NCI-H1092 (cell line): ENCODE measurements at places on chromosomes 4 and X.

GRCh38 chrX:50638123-50638522 is 167.5 kb upstream of the DGKK start:
- DNase-seq: no peak

DNA sequence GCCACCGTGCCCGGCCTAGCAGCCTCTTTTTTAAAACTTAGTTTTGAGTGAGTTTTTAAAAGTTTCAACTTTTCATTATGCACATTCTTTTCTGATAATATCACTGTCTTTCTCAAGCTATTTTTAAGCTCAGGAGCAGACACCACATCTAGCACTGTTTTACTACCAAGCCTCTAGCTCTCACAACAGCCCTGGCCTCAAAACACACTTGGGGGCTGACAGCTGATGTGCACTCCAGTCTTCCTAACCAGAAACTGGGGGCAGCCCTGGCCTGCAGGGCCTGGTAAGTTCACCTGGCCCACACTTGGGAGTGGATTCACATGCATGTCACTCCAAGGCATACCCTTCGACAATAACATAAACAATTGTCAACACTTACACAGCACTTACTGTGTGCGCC is 34.0 kb downstream of the CENPU start:
- DNase-seq: no peak

DNA sequence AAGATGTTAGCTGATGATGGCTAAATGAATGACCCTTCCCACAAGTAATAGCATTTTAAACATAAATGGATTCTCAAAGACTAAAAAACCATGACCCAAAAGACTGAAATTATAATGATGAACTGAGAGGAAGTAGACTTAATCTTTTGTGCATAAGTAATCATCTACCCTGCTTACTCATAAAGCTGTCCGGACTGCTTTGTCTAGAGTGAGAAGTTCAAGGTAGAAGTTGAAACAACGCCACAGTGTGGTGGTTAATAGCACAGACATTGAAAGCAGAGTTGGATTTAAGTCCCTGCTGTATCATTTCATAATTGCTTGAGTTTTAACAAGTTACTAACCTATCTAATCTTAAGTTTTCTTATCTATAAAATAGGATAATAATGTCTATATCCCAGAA is 346.6 kb downstream of the CENPC start:
- DNase-seq: peak; percentile 27

DNA sequence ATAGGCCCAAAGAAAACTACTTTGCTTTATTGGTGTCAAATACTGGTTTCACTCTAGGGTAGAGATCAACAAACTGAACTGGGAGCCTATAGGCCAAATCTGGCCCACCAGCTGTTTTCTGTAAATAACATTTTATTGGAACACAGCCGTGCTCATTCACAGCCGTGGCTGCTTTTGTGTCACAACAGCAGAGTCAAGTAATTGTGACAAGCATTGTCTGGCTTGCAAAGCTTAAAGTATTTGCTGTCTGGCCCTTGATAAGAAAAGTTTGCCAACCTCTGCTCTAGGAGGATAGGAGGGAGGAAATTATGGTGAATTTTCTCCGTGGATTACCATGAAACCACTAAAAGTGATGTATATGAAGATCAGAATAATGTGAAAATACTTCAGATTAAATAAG is 53.4 kb downstream of the GPAT3 start:
- DNase-seq: peak; percentile 1

- no peak for DNase-seq
These were observed 192.2 kb downstream of the CPEB2 start for GRCh38 chr4:15194520-15194919.

DNA sequence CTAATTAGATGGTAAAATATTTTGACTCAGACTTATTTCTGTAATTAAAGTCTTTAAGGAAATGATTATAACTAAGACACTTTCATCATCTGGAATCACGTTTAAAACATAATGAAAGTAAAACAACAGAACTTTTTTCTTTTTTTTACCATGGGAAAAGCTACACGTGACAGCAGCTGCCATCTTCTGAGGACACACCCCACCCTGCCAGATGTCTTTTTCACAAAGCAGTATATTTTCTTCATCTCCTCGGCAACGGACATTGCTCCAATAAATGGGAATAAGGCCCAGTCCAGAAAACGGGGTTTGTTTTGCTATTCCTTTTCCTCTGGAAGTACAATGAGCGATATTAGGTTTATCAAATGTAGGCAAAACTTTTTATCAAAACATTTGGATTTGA is 17.5 kb downstream of the PRSS12 start:
- no peak for DNase-seq

- DNase-seq: no peak
These were observed 10.7 kb downstream of the SGMS2 start for GRCh38 chr4:107835406-107835805.

DNA sequence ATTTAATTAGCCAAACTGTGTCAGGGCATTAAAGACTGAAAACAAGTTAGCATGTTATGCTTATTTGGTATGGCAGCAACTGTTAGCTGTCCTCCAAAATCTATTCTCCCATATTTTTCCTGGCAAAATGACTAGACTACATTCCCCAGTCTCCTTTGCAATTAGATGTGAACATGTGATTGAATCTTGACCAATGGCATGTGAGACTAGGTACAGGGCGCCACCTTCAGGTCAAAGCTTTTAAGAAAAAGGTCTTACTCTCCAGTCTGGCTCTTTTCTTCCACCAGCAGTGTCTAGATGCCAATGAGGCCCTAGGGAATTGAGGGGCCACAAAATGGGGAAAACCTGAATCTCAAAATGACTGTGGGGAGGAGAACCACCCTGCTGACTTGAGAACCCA is 408.2 kb downstream of the SMARCA1 start:
- peak; percentile 23 for DNase-seq

- no peak for DNase-seq
These were observed 1140.6 kb downstream of the SH3BGRL start for GRCh38 chrX:82342531-82342930.

DNA sequence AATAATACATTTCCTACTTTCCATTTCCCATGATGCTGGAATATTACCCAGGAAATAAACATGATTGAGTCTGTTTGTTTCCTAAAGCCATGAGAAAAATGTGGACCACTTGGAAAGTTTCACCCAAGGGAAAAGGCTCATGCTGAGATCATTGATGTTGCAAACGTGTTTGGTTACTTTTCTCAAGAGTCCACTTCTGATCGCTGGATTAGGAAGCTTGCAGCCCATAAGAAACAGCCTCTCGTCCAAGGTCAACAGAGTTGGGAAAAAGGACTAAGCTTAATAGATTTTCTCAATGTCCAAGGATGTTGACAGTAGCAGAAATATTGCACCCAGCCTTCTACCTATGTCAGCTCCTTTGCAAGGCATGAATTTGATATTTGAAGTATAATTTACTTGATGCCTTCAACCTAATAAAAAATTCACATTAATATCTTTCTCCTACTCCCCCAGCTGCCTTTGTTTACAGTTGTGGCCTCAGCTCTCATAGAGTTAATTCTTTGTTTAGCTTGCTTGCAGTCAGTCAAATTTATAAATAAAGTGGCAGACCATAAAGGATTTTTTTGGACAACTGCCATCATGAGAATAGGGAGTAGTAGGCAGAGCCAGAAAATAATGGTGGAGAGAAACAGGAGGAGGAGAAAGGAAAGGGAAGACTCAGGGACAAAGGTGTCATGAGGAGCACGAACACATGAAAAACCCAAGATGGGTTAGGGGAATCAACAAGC is 65.6 kb upstream of the BLTP1 start:
- peak; percentile 56 for DNase-seq

GRCh38 chrX:133918361-133918771 is 67.0 kb downstream of the GPC3 start:
- DNase-seq: no peak

GRCh38 chr4:159017323-159018026 is 85.4 kb upstream of the RAPGEF2 start:
- DNase-seq: no peak

DNA sequence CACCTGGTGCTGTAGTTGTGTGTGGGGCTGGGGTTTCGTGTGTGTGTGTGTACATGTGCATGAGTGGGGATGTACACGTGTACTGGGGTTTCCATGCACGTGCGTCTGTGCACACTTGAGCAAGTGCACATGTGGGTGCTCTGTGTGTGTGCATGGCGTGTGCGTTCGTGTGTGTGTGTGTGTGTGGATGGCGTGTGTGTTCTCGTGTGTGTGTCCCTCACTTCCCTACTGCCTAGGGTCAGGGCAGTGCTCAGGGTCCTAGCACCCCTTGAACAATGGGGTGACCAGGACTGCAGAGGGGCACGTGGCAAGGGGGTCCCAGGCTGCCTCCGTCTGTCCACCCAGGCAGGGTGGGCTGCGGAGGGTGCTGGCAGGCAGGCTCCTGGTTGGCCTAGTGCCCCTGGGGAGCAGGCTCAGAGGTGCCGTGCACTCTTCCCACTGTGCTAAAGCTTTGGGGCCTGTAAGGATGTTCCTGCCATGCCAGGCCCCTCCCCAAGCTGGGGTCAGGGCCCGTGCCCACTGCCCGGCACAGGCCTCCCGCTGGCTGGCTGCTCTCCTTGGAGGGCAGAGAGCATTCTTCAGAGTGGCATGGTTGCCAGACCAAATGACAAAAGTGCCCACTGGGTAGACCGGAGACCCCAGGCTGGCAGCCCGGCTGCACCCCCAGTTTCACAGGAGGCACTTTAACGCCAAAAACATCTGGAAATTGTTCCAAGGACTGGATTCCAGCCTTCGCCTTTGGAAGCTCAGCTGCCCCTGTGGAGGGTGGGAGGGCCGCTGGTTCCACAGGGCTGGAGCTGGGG is 29.1 kb downstream of the FGFRL1 start:
- DNase-seq: no peak

DNA sequence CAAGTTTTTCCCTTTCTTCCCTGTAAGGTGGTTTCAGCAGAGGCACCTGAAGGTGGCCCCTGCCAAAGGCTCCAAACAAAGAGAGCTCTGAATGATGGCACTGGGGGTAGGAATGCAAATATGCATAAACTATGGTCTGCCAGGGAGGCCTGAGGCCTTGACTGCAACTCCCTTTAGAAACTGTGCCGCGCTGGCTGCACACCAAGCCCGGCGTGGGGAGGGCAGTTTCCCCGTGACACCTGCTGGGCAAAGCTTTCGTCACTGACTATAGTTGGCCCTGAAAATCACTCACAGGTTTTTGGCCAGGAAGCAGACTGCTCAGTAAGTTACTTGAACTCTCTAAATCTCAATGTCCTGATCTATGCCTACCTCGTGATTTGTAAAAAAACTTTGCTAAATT is 97.8 kb upstream of the ATOH1 start:
- DNase-seq: no peak

- DNase-seq: peak; percentile 57
These were observed 8.3 kb upstream of the DAPP1 start for GRCh38 chr4:99808260-99808857.

DNA sequence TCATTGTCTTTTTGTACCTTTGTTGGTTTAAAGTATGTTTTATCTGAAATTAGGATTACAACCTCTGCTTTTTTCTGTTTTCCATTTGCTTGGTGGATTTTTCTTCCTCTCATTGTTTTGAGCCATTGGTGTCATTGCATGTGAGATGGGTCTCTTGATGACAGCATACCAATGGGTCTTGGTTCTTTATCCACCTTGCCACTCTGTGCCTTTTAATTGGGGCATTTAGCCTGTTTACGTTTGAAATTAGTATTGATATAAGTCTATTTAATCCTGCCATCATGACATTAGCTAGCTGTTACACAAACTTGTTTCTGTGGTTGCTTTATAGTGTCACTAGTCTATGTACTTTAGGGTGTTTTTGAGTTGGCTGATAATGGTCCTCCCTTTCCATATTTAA is 145.7 kb downstream of the GUCY2F start:
- no peak for DNase-seq

DNA sequence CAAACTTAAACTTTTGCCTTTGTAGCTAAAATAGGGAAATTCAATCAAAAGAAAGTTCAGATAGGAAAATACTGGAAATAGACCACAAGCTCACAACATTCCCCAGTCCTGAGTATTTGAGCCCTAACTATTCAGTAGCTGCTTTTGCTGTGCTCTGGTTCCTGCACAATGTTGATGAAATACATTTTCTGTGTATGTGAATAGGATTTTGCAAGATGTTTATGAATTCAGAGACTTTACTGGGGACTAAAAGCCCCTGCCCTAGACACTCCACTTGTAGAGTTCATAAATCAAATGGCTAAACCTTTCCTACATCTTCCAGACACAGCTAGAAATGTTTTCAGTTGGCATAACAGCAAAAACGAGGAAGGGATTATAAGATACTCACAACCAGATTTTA is 105.9 kb downstream of the FBXO8 start:
- DNase-seq: no peak

DNA sequence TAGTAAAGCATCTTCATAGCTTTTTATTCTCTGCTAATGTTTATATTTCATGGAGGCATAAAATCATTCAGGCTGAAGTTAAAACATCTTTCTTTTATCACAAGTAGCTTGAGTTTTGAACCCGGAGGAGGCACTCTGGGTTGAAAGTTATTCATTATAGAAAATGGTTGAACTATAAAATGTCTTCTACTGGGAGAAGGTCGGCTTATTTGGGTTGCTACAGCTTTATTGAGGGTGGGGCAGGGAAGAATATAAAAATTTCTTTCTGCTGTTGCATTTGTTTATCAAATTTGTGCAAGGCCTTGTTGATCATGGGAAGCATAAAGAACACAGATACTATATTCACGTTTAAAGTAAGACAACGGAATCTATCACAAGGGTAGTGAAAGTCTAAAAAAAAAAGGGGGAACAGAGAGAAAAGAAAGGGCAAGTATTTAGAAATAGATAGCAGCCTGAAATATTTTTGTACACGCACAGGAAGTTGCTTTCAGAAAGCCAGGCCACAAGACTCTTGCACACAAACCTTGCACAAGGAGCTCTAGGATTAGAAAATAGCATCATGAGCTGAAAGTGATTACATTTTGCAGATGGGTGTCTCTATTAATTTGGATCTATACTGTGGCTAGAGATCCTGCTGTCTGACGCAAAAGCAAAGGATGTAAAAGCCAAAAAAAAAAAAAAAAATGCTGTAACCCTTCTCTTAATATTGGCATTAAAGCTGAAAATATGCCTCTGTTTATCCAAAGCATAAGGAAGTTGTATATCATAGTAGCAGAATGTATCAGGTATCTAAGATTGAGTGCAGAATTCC is 37.2 kb upstream of the FAM9C start:
- DNase-seq: no peak

- peak; percentile 0 for DNase-seq
These were observed 6.4 kb upstream of the FGG start for GRCh38 chr4:154618708-154619315.

- DNase-seq: no peak
These were observed 43.2 kb downstream of the BCLAF3 start for GRCh38 chrX:19947612-19948011.

- no peak for DNase-seq
These were observed 52.2 kb downstream of the SULT1B1 start for GRCh38 chr4:69708211-69708610.

- no peak for DNase-seq
These were observed 2.6 kb downstream of the PGK1 start for GRCh38 chrX:78106651-78106986.

- DNase-seq: no peak
These were observed 53.5 kb upstream of the FGF13 start for GRCh38 chrX:138765051-138765450.

DNA sequence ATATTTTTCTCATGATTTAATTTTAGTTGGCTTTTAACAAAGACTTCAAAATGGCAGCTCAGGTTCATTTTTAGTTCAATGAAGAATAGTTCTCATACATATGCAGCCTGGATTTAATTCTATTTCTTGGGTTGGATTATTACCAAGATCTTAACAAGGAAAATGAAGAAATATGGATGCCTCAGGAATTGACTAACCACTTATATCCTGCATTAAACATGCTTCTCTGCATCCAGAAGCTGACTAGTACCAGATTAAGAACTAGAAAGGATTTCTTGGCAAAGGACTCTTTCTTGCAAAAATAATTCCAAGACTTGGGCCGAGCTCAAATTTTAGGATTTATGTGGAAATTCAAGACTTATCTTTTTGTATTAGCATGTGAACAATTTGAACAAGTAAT is 5.6 kb upstream of the KLHL2 start:
- DNase-seq: no peak
